ENCODE measurements at places on chromosomes 6 and 20. TPM values are rescaled to one million over a fixed set of nuclear protein-coding genes. Genes with fewer than 3 reads are reported as not detected.

The SGK2 gene
- total RNA-seq, result 11.0 TPM

The LGSN gene
- total RNA-seq, result 3.8 TPM

The CDH4 gene
- 7.8 TPM for total RNA-seq

The GSTA5 gene
- not detected for total RNA-seq

The RHAG gene
- 0.10 TPM for total RNA-seq
